AG10803 (cell line): ENCODE measurements at places on chromosomes 5 and 9.

DNA sequence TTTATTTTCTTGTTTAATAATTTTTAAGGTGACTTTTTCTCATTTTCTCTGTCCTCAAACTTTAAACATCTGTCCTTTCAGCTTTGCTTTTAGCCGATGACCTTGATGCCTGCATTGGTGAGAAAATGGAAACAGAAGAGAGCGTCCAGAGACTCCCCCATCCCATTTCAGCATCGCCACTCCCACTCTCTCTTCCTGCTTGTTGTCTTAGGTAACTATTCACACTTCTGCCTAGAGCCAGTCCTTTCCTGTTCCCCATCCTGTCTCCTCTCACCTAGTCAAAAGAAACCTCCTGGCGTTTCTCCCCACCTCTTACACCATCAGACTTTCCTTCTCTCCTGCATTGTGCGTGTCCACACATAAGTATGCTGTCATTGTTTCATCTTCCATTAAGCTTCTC lies 124.6 kb downstream of the MAST4 start:
- no peak for DNase-seq

DNA sequence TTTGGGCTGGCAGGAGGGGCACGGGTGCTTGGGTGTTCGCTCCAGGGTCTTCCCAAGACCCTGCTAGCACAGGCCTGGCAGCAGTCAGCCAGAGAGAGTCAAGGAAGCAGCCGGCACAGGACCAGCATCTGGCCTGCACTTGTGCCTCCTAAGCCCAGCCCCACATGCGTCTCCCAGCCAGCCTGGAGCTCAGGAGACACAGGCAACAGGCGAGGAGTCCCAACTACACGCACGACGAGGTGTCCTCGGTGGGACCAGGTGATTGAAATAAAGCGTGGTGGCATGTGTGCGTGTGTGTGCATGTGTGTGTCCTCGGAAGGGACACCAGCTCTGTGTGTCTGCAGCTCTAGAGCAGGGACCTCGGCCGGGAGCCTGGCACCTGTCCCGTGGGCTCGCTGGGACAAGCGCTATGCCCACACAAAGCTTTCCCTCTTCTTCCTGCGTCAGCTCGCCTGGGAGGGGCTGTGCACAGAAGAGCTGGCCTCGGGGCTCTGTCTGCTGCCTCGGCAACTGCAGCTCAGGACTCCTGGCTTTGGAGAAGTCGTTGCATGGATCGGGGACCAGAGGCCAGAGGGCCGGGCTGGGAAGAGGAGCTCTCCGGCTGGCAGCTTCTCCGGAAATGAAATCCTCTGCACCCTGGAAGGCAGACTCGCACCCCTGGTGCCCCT lies 14.7 kb upstream of the SLC9A3 start:
- DNase-seq, result no peak

GRCh38 chr5:9888501-9888901 lies 258.4 kb upstream of the TAS2R1 start:
- peak; percentile 76 for DNase-seq

GRCh38 chr5:54579591-54580295 lies 62.2 kb downstream of the SNX18 start:
- peak; percentile 35 for DNase-seq
